ENCODE measurements at places on chromosomes 11 and 22. TPM values are rescaled to one million over a fixed set of nuclear protein-coding genes. Genes with fewer than 3 reads are reported as not detected.

Gene LRRC56
- 2.3 TPM for total RNA-seq

Gene GGTLC3
- total RNA-seq, result not detected

Gene DDIAS
- total RNA-seq, result 10.4 TPM

Gene SUSD2
- total RNA-seq, result 0.16 TPM

Gene TEF
- 2.8 TPM for total RNA-seq

Gene DNAJB7
- total RNA-seq, result not detected

Gene LIF
- total RNA-seq, result 42.5 TPM

Gene OR5J2
- total RNA-seq, result not detected

Gene FREY1
- not detected for total RNA-seq

Gene TRIM51
- not detected for total RNA-seq

Gene PRSS23
- 92.9 TPM for total RNA-seq

Gene TMEM151A
- total RNA-seq, result 0.16 TPM

Gene BCO2
- 1.8 TPM for total RNA-seq

Gene SYT9
- not detected for total RNA-seq

Gene PLAAT5
- total RNA-seq, result 0.16 TPM

Gene GRAMD4
- 8.3 TPM for total RNA-seq

Gene HOATZ
- not detected for total RNA-seq

Gene CSRP3
- not detected for total RNA-seq

Gene NAALADL1
- total RNA-seq, result 36.8 TPM

Gene ART5
- 3.0 TPM for total RNA-seq

Gene RAB39A
- not detected for total RNA-seq

Gene KCTD14
- total RNA-seq, result 8.5 TPM

Gene RTN4RL2
- total RNA-seq, result 4.4 TPM

Gene TMEM109
- total RNA-seq, result 71.0 TPM

Gene BIRC3
- total RNA-seq, result 4.6 TPM

Gene SLC6A5
- total RNA-seq, result not detected

Gene PANX3
- not detected for total RNA-seq

Gene PATE2
- total RNA-seq, result not detected

Gene KRTAP5-11
- total RNA-seq, result not detected

Gene UBASH3B
- total RNA-seq, result 21.9 TPM

Gene ZFP91
- total RNA-seq, result 19.4 TPM

Gene PHLDA2
- 45.0 TPM for total RNA-seq

Gene PKNOX2
- total RNA-seq, result 1.6 TPM

Gene ENTHD1
- not detected for total RNA-seq

Gene SLC25A18
- not detected for total RNA-seq

Gene HTATIP2
- 35.7 TPM for total RNA-seq

Gene OR10A6
- not detected for total RNA-seq

Gene CRYBB3
- not detected for total RNA-seq

Gene SHANK3
- 2.3 TPM for total RNA-seq

Gene TCN1
- total RNA-seq, result not detected

Gene CNTN5
- 0.16 TPM for total RNA-seq

Gene OR8D1
- not detected for total RNA-seq

Gene TSPO
- 675 TPM for total RNA-seq

Gene ROBO4
- 0.76 TPM for total RNA-seq

Gene NPAT
- total RNA-seq, result 7.8 TPM

Gene C22orf39
- total RNA-seq, result 41.6 TPM
